ENCODE measurements at places on chromosomes 6 and 20.
A peak's percentile ranks its signal among the peaks of the same experiment; 100 is the strongest.

- DNase-seq, result no peak
These were observed 59.6 kb upstream of the DDR1 start for GRCh38 chr6:30824698-30825097.

DNA sequence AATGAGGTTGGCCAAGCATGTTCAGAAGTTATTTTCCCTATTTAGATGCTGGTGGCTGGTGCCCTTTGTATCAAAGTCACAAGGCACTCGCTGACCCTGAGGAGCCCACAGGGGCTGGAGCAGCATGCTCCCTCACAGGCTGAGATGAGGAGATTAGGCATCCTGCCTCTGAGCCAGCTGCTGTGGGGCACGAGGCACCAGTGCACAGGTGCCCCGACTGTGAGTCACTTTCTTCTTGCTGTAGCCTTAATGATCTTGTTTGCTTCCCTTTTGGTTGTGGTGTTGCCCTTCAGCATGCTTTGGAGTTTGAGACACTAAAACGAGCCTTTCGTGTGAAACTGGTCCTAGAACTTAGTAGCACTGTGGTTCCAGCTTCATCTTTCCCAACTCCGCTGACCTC lies 4.3 kb downstream of the PSMG4 start:
- DNase-seq, result no peak

DNA sequence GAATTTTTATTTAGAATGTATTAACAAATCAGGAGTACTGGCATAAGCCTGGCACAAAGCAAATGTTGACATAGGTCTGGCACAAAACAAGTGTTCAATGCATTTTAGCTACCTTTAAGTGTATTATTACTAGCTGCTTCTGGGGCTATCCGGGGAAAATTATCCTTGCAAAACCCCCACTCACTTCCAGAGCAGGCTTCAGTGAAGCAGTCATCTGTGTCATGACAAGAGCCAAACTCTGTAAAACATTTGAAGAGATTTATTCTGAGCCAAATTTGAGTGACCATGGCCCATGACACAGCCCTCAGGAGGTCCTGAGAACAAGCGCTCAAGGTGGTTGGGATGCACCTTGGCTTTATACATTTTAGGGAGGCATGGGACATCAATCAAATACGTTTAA lies 6.4 kb upstream of the TRIM38 start:
- DNase-seq, result no peak

- no peak for DNase-seq
These were observed 77.1 kb downstream of the CBFA2T2 start for GRCh38 chr20:33566781-33567603.

DNA sequence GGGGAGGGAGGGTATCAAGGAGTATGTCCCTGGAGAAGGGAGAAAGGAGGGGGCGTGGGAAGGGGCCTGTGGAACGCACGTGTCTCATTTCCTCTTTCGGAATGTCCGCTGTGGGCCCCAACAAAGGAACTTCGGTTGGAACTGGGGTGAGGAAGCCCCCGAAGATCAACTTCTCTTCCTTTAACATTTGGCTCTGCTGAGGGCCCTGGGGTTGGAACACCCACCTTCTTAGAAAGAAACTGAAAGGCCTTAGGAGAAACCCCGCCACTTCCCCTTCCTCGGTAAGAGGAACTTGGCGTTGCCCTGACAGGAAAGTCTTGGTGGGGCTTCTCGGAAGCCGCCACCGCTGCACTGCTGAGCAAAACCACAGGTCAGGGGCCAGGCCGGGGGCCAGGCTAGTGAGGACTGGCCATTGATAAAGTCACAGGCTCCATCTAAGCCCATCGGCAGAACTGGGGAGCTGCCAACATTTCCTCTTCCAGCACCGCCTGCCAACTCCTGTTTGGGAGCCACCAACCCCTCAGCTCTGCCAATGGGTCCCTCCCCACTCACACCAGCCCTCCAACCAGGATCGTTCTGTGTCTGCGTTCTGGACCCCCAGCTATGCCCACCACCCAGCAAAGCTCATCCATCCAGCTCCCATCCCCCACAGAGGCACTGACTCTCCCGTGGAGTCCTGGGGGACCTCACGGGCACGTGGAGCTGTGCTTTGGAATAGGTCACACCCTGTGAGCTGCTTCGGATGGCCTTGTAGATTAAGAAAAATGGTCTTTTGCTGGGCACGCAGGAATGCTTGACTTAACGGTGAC lies 44.8 kb downstream of the FGD2 start:
- DNase-seq, result no peak

DNA sequence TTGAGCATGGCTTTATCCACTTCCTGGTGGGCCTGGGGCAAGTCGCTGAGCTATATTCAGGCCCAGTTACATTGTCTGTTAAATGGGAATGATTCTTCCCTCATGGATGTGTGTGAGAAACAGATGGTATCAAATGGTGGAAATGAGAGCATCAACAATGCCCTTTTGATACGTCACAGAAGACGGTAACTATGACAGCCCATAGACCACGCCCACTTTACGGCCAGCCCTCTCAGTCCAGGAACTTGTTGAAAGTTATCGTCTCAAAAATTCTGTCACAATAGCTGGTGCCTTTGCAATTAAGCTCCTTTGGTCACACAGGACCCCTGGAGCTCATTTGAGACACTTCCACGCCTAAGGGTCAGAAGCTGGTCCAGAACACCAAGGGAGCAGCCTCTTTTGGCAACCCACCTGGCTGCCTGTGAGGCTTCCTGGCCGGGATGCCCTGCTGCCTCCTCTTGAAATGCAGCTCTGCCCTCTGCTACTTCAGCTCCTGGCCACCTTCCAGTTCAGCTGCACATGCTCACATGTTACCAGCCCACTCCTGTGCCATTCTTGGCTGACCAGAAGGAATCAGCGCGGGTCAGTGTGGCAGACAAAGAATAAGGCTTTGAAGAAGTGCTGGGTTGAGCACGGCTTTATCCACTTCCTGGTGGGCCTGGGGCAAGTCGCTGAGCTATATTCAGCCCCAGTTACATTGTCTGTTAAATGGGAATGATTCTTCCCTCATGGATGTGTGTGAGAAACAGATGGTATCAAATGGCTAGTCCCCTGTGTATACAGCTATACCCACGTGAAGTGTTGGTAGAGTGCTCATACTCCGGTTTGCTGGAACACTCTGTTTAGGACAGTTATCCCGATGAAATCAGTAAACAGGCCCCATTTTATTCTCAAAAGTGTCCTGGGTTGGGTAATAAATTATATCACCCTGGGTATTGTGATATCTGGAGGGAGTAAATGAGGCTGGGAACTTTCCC lies 199.2 kb upstream of the SUPT3H start:
- DNase-seq, result no peak

DNA sequence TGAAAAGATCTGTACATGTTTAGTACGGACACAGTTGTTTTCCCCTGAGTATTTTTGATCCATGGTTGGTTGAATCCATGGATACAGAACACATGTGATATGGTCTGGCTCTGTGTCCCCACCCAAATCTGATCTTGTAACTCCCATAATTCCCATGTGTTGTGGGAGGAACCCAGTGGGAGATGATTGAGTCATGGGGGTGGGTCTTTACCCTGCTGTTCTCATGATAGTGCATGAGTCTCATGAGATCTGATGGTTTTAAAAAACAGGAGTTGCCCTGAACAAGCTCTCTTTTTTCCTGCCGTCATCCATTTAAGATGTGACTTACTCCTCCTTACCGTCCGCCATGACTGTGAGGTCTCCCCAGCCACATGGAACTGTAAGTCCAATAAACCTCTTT lies 139.2 kb downstream of the CDKAL1 start:
- no peak for DNase-seq

- DNase-seq, result no peak
These were observed 47.9 kb upstream of the CCDC167 start for GRCh38 chr6:37547564-37548061.

GRCh38 chr20:62952373-62952967 lies at the start of gene SLC17A9:
Gene SLC17A9, plus strand, starts transcription at chr20:62952709. Its CDS starts 122 bp downstream, at chr20:62952831.
- DNase-seq, result peak; percentile 50

- DNase-seq, result no peak
These were observed 23.4 kb upstream of the VEGFA start for GRCh38 chr6:43746613-43747102.

DNA sequence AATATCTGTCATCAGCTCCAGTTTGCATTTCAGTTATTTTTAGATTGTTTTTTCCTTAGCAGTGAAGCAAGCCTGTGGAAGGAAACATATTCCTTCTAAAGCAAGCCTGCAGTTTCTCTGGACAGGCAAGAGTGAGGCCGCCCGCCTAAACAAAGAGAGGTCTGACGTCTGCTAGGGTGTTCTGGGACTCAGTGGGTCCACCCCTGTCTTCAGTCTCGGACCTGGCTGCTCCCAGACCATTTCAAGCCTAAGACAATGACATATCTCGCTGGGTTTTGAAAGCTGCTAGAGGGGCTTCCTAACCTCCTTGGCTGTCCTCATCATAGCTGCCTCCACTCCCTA lies 36.8 kb upstream of the RNF24 start:
- DNase-seq, result no peak

DNA sequence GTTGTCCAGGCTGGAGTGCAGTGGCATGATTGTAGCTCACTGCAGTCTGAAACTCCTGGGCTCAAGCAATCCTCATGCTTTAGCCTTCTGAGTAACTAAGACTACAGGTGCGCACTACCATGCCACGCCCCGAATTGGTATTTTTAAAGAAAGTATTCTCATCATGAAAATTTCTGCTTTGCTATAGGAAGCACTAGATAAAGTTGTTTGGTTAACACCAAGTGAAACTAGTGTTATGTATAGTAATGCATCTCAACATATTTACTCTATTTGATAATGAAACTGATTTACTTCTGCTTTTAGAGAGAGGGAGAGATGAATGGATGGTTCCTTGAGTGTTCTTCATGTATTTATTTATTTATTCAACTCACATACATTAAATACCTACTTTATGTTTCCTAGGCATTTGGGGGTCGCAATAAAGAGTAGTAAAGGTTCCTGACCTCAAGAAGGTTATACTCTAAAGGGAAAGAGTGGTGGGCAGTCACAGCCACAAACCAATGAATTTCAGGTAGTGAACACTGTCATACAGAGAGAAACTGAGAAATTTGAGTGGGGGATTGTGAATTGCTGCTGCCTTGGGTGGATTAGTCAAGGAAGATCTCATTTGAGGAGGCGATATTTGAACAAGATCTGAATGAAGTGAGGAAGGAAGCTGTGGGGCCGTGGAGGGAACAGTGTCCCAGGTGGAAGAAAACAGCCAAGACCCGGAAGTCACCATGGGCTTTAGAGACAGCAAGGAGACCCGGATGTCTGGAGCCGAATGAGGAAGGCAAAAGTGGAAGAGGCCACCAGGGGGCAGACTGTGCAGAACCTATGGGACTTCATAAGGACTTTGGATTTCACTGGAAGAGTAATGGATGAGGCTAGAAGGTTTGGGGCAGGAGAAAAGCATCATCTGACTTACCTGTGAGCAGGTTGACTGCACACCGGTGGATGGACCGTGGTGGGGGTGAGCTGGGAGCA lies 185.6 kb downstream of the TSHZ2 start:
- peak; percentile 36 for DNase-seq

GRCh38 chr6:43339168-43339567 lies 30.3 kb downstream of the ZNF318 start:
- no peak for DNase-seq

DNA sequence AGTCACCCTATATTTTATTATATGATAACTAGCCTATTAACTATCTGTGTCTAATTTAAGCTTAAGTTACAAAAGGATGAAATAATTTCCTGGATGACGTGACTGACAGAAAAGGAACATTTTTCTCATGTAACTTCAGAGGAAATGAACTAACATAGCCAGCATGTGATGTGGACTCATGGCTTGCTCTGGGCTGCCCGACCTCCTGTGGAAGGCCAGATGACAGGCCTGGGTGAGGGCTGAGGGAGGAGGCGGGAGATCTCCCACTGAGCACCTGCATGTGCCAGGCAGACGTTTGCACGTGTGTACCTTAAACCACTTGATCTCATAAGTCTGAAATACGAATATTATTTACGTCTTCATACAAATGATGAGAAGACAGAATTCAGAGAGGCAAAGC lies 321.1 kb downstream of the SYNE1 start:
- DNase-seq, result no peak

DNA sequence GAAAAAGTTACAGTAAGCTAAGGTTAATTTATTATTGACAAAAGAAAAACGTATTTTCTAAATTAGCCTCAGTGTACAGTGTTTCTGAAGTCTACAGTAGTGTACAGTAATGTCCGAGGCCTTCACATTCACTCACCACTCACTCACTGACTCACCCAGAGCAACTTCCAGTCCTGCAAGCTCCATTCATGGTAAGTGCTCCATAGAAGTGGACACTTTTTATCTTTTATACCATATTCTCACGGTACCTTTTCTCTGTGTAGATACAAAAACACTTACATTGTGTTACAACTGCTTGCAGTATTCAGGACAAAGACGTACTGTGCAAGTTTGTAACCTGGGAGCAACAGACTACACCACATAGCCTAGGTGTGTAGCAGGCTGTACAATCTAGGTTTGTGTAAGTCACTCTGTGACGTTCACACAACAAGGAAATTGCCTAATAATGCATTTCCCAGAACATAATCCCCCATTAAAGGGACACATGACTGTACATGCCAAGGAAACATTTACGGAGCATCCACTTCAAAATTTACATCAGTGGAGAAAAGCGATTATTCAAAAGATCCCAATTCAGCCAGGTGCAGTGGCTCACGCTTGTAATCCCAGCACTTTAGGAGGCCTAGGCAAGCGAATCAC lies 133.4 kb downstream of the BANF2 start:
- DNase-seq, result no peak

- peak; percentile 60 for DNase-seq
These were observed 78.3 kb upstream of the CLDN20 start for GRCh38 chr6:155185544-155185943.

DNA sequence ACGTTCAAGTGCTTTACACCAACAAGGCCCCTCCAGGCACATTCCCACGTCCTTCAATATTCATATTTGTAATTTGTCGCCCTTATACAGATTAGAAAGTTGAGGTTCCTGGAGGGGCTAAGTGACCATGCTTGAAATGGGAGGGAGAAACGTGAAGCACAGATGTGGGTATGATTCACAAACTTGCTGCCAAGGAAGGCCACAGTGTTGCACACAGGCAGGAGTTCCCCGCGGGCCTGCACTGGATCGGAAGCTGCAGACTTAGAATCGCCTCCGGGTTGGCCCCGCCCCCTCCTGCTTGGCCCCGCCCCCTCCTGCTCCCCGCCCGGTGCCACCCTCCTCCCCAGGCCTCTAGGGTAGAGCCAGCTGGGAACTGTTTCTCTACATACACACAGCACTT lies 58.2 kb upstream of the QKI start:
- DNase-seq, result peak; percentile 35

DNA sequence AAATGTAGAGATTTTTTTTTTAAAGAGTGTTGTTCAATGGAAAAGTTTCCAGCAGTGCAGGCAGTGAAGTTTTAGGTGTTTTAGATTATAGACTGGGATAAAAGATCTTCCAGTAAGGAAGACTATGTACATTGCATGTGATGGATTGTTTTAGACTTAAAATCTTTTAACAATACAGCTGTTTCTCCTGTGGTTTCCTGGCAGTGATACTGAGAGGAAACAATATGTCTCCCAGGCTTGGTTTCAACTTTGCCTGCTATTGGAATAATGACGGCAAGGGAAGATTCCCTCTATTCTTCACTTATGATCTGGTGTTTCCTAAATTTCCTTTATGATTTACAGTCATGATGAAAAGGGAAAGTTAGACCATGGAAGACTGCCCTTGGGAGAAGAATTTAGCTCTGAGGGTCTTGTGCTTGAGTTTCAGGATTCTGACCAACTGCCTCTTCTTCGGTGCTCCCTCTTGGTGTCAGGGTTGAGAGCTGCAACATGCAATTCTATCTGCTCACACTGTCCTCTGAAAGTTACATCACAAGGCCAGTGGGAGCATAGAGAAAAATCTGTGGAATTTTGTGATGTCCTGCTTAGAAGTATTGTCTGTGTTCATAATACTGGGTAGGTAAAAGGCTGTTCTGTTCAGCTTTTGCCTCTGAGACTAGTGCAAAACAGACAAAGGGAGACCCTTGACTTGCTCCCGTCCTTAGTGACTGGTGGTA lies 262.8 kb upstream of the MAN1A1 start:
- DNase-seq, result no peak
